WTC11 (cell line): ENCODE measurements at places on chromosomes 2 and 18.

GRCh38 chr18:55404832-55405465 is 183.0 kb downstream of the TCF4 start:
- no peak for DNase-seq

GRCh38 chr2:157394928-157395327 is 49.0 kb downstream of the CYTIP start:
- no peak for DNase-seq

DNA sequence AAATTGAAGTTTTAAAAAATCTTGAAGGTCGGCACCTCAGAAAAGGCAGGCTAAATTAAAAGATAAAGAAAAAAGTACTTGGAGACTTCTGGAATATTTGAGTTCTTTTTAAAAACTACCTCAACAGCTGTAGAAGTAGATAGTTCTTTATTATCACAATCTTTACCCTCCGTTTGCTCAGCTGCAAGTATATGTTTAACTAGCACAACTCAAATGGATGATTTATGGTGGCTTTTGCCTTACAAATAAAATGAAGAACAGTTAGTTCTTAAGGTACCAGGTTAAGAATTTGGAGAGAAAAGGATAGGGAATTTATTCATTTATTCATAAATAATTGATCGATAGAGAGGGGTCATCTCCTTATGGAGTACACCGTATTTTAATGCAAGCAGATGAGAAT is 237.6 kb upstream of the FOSL2 start:
- DNase-seq, result no peak

DNA sequence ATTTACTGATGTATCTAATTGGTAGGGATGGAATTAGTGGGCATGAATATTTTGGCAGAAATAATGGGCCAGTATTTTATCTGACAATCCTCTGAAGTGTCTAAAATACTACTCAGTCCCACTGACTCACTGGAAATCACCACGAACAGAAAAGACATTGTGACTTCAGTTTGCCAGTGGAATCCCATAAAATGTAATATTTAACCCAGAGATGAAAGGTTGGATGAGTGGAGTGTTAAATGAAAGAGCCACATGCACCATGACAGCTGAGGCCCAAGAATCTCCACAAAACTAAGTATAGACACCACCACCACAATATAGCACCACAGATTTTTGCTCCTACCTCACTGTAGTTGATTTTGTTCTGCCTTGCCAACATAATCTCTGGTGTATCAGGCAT is 103.9 kb downstream of the NEB start:
- no peak for DNase-seq

DNA sequence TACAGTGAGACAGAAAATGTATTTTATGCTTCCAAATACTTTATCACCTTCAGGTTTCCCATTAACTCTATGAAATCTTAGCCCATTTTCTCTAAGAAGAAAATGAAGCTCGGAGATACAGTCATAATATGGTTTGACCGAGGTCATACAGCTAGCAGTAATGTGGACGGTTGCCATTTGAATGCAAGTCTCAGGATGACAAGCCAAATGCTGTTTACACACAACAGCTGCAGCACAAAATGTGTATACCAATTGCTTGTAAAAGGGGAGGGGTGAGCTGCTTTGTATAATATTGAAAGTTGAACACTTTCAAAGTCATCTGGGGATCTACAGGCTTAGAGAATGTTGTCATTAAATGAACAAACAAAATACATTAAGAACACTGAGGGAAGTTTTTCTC is 93.8 kb upstream of the FSIP2 start:
- DNase-seq, result no peak
